ENCODE measurements at places on chromosomes 4 and X. TPM values are rescaled to one million over a fixed set of nuclear protein-coding genes. Genes with fewer than 3 reads are reported as not detected.

KANTR gene
- total RNA-seq = 2.1 TPM

MGARP gene
- 0.30 TPM for total RNA-seq

RHOH gene
- 0.19 TPM for total RNA-seq

DUSP21 gene
- total RNA-seq = not detected

HHIP gene
- 0.60 TPM for total RNA-seq

RAB39B gene
- total RNA-seq = 0.69 TPM
